ENCODE measurements at places on chromosomes 7 and 10.

DNA sequence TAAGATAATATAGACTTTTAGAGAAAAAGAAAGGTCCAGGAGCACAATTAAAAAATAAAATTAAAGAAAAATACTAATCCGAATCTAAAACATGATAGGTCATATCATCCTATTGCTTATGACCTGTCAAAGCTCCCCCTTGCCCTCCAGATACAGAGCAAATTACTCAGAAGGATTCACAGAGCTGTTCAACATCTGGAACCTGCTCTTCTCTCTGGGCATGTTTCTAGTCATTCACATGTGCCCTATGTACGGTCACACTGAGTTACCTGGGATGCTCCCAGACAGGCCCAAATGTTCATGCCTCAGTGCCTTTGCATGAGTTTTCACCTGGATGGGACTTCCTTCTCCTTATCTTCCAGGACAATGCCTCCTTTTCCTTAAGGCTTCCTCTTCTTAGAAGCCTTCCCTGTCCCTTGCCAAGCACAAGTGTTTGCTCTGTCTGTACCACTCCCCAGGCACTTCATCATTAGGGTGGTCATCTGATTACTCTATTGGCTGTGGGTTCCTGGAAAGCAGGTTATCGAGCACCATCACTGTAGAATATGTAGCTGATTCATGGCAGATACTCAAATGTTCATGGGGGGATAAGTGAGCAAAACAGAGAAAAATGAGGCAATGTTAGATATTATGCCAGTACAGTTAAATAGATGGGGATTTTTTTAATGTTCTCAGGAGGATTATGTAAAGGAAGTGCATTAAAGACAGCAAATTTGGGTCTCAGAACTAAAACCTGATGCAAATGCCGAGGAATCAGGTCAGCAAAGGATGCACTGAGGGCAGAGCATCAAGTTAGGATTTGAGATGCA lies 12.0 kb upstream of the AOAH start:
- DNase-seq: no peak

- DNase-seq: no peak
These were observed 29.0 kb downstream of the TIMM23 start for GRCh38 chr10:46001187-46001756.

- DNase-seq: no peak
These were observed 1375.4 kb downstream of the REEP3 start for GRCh38 chr10:64896582-64896981.

GRCh38 chr7:100803398-100804161 lies 23.7 kb downstream of the EPHB4 start:
- DNase-seq: peak; percentile 93
